ENCODE measurements at places on chromosomes 7 and 10.

DNA sequence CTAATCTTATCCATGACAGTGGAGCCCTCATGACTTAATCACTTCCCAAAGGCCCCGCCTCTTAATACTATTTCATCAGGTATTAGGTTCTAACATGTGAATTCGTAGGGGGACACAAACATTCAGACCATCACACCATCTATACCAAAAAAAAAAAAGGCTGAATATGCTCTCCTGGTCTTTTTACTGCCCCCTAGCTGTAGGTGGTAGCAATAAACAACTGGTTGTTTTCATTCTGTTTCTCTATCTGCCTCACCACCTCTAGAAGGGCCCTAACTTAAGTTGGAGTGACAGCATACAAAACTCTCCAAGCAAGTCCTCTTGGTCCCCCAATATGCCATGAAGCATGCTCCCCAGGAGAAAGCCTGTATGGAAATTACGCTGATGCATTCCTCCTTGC is 94.1 kb downstream of the GRM8 start:
- DNase-seq, result no peak

DNA sequence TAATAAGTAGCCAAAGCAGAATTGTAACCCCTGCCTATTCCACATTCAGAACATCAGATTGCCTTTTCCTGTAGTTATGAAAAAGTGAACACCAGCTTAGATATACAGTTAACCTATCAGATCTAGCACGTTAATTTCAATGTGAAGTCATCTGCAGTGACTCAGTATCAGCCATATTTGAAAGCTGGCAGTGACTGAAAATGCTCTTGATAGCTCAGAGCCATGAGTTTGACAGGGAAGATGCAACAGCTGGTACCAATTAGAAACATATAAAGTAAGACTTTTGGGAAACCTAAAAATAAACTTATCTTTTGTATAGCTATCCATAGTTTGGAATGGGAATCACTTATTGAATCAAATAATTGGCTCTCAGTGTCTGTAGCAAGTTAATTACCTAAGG is 284.1 kb upstream of the NPSR1 start:
- no peak for DNase-seq

GRCh38 chr10:62805231-62806099 is 945 bp downstream of the ADO start:
- DNase-seq, result peak; percentile 11

DNA sequence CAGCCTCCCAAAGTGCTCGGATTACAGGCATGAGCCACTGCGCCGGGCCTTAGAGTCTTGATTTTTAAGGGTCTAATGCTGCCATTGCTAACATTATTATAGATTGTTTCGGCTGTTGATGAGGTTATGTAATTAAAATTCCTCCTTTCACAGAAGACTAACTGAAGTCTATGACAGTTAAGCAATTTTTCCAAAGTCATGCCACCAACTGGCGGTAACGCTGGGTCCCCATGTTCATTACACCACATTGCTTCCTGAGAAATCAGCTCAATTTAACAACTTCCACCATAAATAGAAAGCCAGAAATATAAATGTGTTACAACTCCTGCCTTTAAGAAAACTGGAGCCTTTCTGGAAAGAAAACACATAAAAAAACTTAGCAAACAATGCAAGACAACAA is 3.5 kb downstream of the ERLIN1 start:
- DNase-seq, result no peak

- DNase-seq, result no peak
These were observed 169.6 kb downstream of the CCSER2 start for GRCh38 chr10:84497978-84498377.
